DMS153 (cell line): ENCODE measurements at places on chromosomes 6 and 20.

GRCh38 chr6:15329197-15329671 lies 83.4 kb downstream of the JARID2 start:
- DNase-seq, result no peak

DNA sequence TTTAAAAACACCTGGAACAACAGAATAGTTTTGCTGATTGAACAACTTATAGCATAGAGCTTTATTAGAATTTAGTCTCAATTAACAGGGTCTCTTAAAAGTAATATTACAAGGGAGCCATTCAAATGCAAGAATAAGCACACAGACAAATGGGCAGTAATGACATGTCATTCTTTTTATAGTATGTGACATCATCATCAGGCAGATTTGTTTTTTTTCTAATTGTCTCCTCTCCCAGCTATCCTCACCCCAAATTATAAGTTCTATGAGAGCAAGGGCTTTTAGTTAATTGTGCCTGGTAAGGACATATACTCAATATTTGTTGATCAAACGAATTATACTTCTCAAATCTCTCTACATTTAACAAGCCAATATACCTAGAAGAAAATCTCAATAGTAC lies 11.0 kb downstream of the PGM3 start:
- no peak for DNase-seq

DNA sequence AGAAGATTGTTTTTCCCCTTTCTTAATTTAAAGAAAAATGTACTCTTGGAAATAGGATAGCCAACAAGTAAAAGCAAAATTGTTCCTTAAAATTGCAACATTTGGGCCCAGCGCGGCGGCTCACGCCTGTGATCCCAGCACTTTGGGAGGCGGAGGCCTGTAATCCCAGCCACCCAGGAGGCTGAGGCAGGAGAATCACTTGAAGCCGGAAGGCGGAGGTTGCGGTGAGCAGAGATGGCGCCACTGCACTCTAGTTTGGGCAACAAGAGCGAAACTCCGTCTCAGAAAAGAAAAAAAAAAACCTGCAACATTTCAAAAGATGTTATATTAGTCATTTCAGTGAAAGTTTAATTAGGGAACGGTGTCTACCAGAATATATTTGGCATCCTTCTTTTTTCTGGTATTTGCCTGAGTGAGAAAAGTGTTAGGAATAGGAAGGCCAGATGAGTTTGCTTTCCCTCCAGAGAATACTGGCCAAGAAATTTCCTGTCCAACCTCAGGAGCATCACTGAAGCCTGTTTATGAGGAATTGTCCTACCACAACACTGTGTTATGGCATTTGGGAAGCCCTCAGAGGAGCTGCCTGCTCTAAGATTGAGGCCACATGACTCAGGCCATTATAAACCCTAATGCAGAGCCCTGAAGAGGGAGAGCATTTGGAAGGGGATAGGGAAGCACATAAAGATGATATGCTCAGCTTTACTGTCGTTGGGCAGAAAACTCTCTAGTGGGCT lies 1.2 kb upstream of the GJA1 start:
- no peak for DNase-seq

DNA sequence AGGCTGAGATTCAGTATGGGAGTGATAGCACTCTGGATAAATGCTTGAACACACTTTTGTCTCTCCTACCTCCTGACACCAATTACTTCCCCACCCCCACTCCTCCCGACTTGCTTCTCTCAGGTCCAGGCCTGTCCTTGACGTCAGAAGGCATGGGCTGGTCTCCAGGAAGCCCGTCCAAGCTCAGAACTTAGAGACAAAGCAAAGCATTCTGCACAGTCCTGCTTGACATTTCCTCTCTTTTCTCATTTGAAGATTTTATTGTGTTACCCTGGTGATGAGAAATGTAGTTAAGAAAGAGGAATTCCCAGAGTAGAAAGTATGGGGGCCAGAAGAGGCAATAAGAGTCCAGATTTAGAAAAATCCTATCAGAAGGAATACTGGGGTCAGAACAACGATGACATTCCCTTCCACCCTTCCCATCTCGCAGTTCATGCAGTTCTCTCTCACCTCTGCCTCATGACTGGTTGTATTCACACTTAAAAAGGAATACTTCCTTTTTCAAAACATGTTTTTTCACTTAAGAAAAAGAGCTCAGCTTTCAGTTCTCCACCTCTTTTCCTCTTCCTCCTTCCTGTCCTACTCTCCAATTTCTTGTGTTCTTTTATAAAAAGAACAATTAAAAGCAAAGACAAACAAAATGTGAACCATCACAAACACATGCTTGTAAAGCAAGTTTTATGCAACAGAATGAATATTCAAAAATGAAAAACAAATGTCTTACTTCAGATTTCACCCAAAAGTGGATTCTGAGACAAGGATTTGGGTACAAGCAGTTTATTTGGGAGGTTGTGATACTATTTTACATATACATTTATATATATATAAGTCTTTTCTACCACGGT lies 18.5 kb upstream of the FAM184A start:
- DNase-seq, result no peak

DNA sequence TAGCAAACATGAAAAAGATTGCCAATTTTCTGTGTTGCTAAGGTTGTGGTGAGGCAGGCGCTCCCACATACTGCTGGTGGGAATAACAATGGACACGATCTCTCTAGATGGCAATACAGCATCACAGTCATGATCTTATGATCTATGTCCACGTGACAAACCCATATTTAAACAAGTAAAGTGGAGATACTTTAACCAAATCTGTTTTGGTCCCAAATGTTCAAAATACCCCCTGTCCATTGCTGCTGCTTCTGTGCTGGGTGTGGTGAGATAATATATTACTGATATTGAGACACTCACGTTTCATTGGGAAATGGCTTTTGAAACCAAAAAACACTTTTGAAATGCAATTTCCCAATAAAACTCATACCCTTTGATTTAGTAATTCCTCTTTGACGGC lies 23.0 kb downstream of the SIRPD start:
- DNase-seq, result no peak

- DNase-seq, result no peak
Observed at GRCh38 chr20:25247518-25247955, 348 bp upstream of the PYGB start.

DNA sequence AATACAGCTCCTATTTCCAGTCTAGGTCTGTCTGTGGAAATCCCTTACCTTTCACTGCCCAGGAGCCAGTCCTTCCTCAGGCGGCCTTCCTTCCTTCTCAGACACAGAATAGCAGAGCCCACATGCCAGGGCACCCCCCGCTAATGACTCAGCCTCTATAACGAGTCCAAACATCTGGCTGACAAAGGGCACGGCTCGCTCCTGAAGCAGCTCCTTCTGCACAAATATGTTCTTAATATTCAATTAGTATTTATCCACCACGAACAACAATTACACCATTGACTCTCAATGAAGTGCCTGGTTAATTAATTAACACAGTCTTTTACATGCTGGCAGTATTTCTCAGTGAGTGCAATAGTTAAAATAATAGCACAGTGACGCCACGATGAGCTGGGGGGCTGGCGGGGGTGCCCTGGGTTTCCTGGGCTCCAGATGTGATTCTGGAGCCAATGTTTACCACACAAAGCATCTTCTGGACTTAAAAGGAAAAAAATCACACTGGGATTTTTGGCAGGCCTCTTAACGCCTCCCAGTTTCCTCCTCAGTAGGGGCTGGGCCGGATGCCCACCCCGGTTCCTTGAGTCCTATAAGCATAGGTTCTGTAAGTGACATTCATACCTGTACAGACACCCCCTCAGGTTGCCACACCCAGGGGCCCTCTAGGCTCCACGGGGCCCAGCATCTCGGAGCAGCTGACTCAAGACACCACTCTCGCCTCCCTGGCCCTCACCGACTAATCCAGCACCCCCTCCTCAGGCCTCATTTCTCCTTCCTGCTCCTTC lies 158.6 kb upstream of the MLN start:
- DNase-seq, result no peak

GRCh38 chr6:44738601-44739146 lies 351.2 kb downstream of the CDC5L start:
- no peak for DNase-seq

GRCh38 chr6:160801418-160801817 lies 99.4 kb downstream of the PLG start:
- no peak for DNase-seq

DNA sequence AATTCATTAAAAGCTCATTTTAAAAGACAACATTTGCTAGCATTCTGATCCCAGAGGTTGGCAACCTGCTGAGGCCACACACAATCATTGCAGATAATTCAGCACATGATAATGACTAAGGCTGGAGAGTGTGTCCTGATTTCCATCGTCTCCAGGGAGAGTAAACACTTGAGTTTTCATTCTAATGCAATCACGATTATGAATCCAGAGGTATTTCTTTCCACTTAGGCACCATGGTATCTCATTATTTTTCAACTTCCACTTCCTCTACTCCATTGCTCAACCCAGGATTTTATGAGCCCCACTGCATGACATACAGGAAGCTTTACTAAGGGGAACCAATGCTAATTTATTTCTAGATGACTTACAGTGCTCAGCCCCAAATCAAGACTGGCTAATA lies 273.8 kb upstream of the AGPAT4 start:
- peak; percentile 43 for DNase-seq
